Cortex of kidney (tissue), 1 donor: ENCODE measurements at places on chromosomes 3 and 15.

DNA sequence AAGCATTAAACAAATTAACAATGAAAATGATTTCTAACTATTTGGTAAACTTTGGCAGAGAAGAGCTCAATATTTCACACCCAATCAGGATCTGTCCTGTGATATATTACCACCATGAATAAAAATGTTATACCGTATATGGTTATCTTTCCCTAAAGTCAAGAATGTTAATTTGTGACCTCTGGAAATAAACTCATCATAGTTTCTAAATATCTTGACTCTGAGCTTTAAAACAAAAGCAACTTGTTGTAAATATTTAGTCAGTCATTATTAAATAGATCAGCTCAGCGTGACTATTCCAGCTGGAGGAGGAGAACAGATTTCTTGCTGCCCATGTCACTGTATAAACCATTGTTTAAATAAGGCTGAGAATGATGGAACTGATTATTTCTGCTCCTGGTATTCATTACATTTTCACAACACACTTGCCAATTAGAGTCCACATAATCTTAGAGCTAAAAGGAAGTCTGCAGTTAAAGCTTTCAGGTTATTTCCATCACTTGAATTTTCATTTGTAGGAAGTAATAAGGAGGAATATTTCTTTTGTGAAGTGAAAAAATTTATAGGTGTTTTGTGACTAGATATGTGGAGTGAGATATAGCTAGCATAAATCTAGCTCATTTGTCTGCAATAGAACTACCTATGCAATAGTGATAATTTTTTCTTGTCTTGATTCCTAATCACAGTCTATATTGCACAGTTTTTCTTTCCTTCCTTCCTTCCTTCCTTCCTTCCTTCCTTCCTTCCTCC is 106.5 kb upstream of the P2RY1 start:
- DNase-seq, result no peak

- no peak for DNase-seq
Measured at GRCh38 chr15:23439513-23439912, 7.5 kb downstream of the GOLGA6L2 start.

DNA sequence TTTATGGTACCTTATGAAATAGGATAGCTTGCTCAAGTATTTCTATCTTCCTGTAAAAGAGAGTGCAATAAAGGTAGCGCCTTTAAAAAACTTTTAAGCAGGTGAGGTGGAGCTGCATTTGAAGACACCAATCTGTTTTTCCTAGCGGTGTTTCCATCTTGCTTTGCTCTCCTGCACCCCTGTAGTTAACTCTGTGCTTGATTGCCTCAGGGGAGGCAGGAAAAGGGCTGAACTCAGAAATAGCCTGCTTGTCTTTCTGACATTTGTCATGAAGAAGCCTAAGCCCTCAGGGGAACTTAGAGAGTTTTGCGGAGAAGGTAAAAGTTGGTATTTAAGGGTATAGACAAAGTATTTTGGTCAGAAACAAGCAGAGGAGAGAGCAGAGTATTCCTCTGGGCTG is 63.0 kb upstream of the TPRG1 start:
- no peak for DNase-seq

GRCh38 chr15:96108405-96108804 is 222.1 kb upstream of the NR2F2 start:
- DNase-seq, result no peak

GRCh38 chr3:12638105-12638504 is 25.8 kb downstream of the RAF1 start:
- DNase-seq, result no peak

DNA sequence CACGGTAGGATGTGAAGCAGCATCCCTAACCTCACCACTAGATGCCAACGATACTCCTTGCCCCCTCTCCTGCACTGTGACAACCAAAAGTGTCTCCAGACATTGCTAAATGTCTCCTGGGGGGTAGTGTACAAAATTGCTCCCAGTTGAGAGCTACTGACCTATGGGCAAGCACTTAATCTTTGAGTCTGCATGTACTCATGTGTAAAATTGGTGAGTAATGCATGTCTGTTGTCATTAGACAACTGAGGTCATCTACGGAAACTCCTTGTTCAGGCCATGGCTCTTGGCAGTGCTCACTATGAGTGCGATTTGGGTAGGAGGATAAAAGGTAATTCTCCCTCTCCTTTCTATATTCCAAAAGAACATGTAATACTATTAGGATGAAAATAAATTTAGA is 29.2 kb downstream of the PDHB start:
- DNase-seq, result no peak

DNA sequence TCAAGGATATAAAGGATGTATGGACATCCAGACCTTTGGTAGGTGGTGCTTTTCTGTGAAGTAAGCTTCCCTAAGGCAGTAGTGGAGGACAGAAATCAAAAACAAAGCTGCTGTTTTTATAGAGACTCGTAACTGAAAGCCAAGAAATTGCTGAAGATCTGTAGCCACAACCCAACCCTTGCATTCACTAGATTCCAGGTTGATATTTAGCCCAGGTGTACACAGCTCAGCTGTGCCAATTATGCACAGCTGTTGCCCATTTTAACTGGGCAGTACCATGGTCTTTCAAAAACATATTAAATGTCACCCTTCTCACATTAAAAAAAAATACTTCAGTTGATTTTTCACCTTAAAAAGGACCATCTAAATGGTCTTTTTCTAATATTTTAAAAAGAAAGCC is 75.8 kb downstream of the CNTN3 start:
- no peak for DNase-seq

GRCh38 chr15:88144921-88145653 is 111.5 kb downstream of the NTRK3 start:
- no peak for DNase-seq

DNA sequence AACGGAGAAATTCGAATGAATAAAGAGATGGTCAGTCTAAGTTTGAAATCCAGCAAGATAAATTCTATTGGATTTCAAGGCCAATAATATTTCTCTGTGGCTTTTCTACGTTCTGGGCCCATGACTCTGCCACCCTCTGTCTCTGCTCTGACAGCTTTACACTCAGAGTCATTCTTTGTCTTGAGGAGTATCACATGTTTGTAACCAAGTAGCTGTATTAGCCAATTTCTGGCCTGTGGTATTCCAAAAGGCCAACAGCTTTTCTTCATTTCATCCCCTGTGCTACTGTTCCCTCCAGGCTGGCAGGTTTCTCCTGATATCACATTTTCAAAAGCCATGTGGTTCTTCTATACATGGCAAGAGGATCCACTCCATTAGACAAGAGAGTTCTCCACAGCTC is 324.1 kb upstream of the CNTN4 start:
- DNase-seq, result no peak

DNA sequence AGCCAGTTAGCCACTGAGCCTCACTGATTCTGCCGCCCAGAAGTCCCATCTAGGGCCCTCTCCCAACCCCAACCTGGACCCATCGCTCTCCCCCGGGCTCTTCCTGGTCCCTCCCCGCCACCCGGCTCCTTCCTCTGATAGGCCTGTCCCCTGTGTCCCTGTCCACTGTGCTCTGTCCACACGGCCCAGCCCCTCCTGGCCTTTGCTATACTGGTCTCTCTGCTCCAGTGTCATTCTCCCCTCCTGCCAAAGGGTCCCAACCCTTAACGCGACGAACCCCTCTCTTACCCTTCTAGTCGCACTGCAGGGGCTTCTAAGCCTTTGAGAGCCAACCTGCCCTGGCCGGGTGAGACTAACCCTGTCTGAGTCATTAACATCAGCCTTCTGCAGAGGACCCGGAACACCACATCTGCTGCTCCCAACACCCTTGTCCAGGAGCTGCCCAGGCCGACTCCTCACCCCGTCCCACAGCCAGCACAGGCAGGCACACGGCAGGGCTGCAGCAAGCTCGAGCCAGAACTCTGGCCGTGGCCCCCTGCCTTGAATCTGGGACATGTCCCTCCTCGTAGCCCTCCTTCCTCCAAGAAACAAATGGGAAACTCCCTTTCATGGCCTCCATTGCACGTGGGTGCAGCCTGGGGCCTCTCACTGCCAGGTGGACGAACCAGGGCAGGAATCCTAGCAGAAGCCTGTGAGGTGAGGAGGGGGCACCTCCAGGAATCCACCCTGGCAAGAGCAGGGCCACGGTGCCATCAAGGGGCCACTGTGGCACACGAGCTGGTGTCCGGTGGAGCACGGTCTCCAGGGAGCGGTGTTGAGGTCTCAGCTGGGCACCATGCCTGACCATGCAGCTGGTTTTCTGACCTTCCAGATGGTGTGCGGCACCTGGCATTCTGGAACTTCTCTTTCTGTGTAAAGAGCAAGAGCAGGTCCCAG is 140.9 kb upstream of the IQSEC1 start:
- DNase-seq, result no peak

GRCh38 chr3:111035902-111036301 is 35.7 kb upstream of the NECTIN3 start:
- no peak for DNase-seq

GRCh38 chr3:164752812-164753211 is 325.5 kb downstream of the SI start:
- no peak for DNase-seq

GRCh38 chr3:184977796-184978195 is 165.8 kb downstream of the VPS8 start:
- no peak for DNase-seq

DNA sequence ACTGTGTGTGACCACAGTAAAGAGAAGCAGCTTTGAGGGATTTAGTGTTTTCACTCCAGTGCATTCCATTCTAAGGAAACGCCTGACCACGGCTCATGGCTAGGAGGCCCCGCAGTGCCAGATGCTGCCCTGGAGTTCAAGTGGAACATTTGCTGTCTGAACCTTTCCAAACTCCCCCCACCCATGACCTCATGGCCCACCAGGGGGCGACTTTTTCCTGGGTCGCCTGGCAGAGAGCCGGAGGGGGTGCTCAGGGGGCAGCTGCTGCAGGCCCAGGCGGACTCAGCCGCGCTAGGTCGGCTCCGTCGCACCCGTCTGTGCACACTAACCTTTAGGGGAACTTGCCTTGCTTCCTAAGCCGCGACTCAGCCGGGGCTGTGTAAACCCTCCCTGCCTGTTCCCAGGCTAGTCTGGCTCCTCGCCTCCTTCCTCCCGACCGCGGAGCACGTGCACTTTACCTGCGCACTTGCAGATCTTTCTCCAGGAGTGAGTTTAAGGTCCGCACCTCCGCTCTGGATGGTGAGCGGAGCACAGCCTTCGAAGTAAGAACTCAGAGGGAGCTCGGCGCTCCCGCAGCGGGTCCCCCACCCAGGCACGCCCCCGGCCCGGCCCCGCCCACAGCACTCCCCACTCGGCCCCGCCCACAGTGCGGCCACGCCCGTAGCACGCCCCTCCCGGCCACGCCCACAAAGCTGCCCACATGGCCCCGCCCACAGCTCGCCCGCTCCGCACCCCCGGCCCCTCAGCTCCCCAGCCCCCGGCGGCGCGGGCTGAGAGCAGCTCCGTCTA is at the start of gene OCA2:
TSS of gene OCA2 (minus strand) at position 550 of the 789 bp plus-strand sequence. CDS start 17,441 bp downstream, outside the sequence.
- DNase-seq, result no peak

DNA sequence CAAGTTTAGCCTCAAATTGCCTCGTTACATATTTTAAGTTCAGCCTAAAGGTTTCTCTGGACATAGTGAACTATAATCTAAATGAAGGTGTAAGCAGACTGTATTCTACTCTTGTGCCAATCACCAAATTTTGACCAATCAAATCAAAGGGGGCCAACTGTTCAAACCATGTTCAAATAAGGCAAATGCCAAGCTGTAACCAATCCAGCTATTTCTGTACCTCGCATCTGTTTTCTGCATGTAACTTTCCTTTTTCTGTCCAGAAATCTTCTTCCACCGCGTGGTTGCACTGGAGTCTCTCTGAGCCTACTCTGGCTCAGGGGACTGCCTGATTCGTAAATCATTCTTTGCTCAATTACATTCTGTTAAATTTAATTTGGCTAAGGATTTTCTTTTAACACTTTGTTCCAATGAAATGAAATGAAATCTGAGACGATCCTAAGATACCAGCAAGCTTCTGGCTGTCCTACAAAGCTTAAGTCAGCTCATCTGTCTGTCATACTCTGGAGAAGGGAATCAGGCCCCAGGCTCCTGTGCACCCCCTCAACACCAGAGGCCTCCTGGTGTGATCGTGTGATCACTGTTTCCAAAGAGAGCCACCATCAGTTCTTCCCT is 53.2 kb upstream of the ZNF148 start:
- no peak for DNase-seq

DNA sequence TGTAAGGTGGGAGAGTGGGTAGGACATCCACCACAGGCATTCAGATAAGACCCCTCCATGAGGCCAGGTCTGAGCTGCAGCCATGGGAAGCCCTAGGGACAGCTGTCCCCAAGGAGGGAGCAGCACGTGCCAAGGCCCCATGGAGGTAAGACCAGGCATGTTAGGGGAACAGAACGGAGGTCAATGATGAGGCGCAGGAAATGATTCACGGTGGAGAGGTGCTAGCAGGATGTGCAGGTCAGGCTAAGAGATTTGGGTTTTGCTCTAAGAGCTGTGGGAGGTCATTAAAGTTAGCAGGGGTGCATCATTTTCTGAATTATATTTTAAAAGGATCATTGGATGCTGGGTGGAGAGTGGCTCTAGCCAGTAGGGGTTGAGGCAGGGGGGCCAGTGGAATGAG is 66.4 kb upstream of the SNRPA1 start:
- no peak for DNase-seq

DNA sequence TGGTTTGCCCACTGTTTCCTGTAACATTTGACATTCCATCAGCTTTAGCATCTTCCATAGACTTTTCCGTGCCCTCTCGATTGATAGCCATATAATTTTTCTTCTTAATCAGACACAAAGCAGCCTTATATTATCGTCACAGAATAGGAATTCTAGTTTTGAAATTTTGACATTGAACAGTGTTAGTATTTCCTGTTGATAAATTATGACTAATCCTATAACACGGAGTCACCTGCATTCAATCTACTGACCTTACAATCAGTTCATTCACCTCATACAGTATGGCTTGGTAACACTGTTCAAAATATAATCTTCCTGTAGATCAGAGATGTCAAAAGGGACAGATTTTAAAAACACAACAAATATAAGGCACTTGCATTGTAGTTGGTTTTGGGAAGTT is 423.7 kb downstream of the C3orf38 start:
- DNase-seq, result no peak

DNA sequence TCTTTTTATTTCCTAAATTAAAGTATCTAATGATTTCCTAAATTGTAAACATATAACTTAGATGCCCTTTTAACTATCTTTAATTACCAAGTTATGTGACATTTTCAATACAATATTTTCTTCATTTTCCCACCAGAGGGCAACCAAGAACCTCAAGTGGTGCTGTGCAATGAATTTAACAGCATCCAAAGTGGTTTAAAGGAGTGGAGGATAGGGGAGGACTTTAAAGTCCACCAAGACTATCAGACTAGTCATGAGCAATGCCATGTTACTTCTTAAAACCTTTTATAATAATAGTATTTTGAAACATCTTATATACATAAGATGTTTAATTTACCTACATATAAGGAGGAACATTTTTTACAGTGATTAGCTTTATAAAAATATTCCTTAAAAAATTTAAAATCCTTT is 74.4 kb downstream of the DLG1 start:
- no peak for DNase-seq

DNA sequence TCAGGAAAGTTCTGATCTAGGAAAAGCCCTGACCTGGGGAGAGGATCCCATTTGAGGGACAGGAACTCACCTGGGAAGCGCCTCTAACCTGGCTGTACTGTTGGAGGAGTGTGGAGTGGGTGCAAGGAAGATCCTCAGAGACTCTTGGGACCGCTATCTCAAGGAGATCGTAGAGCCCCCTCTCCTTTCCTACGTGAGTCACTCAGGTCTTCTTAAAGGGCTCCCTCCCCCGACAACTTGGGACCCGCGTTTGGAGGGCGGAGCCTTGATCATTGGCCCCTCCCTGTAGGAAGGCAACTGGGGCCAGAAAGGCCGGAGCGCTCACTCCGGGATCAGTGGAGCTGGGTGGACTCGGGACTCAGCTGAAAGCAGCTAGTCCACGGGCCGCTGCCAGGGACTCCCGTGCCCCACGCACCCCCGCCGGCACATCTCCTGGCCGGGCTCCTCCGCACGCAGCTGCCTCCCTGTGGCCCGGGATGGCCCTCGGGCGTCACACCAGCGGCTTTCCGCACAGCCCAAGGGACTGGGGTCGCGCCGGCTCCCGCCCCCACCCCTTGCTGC is 520 bp downstream of the SLC26A6 start:
- DNase-seq, result no peak
